ENCODE measurements at places on chromosomes 3 and 15. TPM values are rescaled to one million over a fixed set of nuclear protein-coding genes. Genes with fewer than 3 reads are reported as not detected.

Gene ANKRD34C
- not detected for total RNA-seq

Gene CCNB2
- 95.3 TPM for total RNA-seq

Gene ANKRD63
- total RNA-seq: not detected

Gene ARGFX
- total RNA-seq: not detected

Gene NAALADL2
- total RNA-seq: not detected

Gene CCDC54
- total RNA-seq: not detected

GRCh38 chr3:136559896-136560295 is 192.3 kb downstream of the STAG1 start:
- no peak for DNase-seq

DNA sequence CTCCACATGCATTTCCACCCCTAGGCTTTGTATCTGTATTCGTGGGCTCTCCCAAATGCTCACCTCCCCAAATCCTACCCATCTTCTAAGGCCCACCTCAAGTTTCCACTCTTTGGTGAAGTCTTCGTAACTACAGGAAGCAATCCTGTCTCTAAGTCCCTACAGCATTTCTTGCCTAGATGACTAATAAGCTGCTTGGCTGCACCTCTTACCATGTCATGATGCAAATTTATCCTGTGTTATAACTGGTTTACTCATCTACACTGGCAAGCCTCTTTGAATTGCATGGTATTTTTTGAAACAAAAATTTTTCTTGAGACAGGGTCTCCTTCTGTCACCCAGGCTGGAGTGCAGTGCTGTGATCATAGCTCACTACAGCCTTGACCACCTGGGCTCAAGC is 73.3 kb downstream of the SETMAR start:
- DNase-seq: no peak

GRCh38 chr3:118504906-118505305 is 529.7 kb downstream of the IGSF11 start:
- no peak for DNase-seq

DNA sequence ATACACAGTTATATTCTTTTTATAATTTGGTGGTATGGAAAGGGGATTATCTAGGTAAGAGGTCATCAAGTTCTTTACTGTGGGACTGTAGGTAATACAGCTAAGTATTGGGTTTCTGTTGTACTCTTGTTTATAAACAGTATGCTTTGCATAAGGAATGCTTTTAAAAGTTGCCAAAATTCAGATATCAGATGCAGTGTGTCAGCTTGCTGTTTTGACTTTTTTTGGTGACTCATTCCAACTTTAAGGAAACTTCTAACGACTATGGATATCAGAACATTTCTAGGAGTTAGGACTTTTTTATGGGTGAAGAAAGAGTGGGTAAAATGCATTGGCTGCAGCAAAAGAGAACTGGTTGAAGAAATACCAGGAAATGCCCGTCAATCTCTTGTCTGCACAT is 2.8 kb downstream of the SCAANT1 start:
- DNase-seq: no peak

- no peak for DNase-seq
Measured at GRCh38 chr3:25821746-25822573, 32.1 kb downstream of the OXSM start.

GRCh38 chr3:86654806-86655460 is 336.0 kb downstream of the VGLL3 start:
- DNase-seq: no peak

Data from activated CD8-positive, alpha-beta memory T cell treated with anti-CD3 and anti-CD28 coated beads, Interleukin-2, amount 10 ng/mL, durations not matched to agents 7 days and 5 days (primary cell).